Choroid plexus epithelial cell (primary cell): ENCODE measurements at places on chromosomes 16 and 17.

GRCh38 chr16:48499923-48500381 is 110.0 kb downstream of the N4BP1 start:
- peak; percentile 95 for DNase-seq

GRCh38 chr16:67462279-67462655 is 18.7 kb downstream of the ATP6V0D1 start:
- DNase-seq = no peak

GRCh38 chr17:4469552-4469951 is 29.1 kb upstream of the SPNS2 start:
- DNase-seq = no peak

- peak; percentile 63 for DNase-seq
These were observed 863.2 kb upstream of the GOT2 start for GRCh38 chr16:59597269-59597668.

- no peak for DNase-seq
These were observed 486 bp upstream of the DNAJA2 start for GRCh38 chr16:46973996-46974324.

DNA sequence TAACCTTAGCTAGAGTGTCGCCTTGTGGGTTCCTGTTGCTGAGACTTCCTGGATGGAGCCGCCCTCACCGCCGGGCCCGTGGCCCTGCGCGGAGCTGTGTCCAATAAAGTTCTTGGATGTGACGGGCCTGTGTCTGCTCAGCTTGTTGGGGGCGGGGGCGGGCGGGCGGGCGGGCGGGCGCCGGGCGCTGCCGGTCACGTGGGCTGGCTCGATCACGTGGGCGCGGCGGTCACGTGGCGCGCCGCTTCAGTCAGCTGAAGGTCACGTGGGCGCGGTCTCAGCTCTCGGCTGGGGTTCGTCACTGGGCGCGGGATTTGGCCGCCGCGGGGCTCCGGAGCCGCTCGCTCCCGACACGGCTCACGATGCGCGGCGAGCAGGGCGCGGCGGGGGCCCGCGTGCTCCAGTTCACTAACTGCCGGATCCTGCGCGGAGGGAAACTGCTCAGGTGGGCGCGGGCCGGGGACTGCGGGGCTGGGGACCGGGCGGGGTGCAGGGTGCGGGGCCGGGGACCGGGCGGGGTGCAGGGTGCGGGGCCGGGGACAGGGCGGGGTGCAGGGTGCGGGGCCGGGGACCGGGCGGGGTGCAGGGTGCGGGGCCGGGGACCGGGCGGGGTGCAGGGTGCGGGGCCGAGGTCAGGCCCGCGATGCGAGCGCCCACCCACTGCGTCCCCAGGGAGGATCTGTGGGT is at the start of gene AMDHD2:
Gene AMDHD2 (plus strand): TSS at position 275 of the 687 bp plus-strand sequence. CDS start 88 bp downstream, at position 363.
- peak; percentile 94 for DNase-seq

DNA sequence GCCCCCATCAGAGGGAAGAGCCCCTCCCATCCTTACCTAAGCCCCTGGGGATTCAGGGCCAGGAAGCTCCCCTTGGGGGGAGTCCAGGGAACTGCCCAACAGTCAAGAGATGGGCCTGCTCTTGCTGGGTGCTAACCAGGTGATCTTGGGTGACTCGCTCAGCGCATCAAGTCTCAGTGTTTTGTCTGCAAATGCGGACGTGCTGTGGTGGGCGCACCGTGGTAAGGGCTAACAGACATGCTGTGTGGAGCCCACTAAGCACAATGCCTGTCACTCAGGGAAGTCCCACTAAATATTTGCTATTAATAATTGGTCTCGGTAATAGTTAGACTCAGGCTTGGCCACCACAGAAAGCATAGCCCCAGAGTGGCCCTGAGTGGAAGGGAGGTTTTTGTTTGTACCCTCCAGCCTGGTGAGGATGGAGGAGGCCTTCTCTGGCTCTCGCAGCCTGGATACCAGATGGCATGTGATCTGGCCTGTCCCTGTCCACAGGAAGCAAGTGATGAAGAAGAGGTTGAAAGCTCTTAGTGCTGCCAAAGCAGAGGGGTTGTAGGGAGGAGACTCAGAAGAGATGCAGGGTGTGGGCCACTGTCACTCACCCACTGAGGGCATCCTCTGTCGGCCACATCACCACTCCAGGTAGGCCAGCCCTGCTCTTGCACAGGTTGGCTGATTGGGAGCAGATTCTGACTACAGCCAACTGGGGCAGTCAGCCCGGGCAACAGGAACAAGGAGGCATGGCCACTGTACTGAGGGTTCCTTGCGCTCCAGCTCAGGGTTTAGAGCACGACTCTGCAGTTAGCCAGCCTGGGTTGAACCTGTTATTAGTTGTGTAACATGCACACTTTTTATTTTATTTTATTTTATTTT is 69.8 kb upstream of the KSR1 start:
- no peak for DNase-seq

GRCh38 chr16:17830651-17831050 is 359.9 kb upstream of the XYLT1 start:
- no peak for DNase-seq

DNA sequence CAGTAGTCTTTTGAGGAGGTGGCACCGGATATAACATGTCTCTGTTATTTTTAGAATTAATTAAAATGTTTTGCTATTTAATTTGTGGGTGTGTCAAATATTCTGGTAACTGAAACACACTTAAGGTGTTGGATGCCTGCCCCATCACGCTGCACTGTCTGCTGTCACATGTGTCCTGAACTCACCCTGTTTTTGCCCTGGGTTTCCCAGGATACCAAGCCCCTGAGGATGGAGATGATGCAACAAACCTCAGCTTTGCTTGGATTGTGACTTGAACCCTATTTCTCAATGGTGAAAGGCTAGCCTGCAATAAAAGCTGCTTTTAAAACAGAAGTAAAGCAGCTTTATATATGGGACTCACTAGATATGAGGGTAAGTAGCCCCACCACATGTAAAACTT is 11.5 kb upstream of the DUSP14 start:
- DNase-seq = peak; percentile 90

- no peak for DNase-seq
These were observed 10.3 kb upstream of the NAGPA start for GRCh38 chr16:5044011-5044540.
